ENCODE measurements at places on chromosomes 2 and 18. TPM values are rescaled to one million over a fixed set of nuclear protein-coding genes. Genes with fewer than 3 reads are reported as not detected.

GRCh38 chr18:55343396-55344073, 244.5 kb downstream of the TCF4 start:
- H3K4me1 ChIP-seq: peaks cover 49% of the 10 kb centered on the region
- DNase-seq: no peak
- no peaks in the 10 kb centered on the region for H3K36me3 ChIP-seq
- H3K27ac ChIP-seq: peak overlapping the region; percentile 38
- H3K4me3 ChIP-seq: no peak overlapping the region

- no peak overlapping the region for H3K4me3 ChIP-seq
- H3K27me3 ChIP-seq: no peaks in the 10 kb centered on the region
- no peak overlapping the region for H3K27ac ChIP-seq
- DNase-seq: no peak
Measured at GRCh38 chr2:208228476-208228875, 26.4 kb downstream of the IDH1 start.

- H3K27ac ChIP-seq: no peak overlapping the region
- DNase-seq: no peak
- H3K36me3 ChIP-seq: no peaks in the 10 kb centered on the region
- no peak overlapping the region for H3K4me3 ChIP-seq
Measured at GRCh38 chr18:52979892-52980291, 639.9 kb downstream of the DCC start.

The SNX17 gene
- total RNA-seq: 58.9 TPM

The POTEJ gene
- total RNA-seq: not detected

DNA sequence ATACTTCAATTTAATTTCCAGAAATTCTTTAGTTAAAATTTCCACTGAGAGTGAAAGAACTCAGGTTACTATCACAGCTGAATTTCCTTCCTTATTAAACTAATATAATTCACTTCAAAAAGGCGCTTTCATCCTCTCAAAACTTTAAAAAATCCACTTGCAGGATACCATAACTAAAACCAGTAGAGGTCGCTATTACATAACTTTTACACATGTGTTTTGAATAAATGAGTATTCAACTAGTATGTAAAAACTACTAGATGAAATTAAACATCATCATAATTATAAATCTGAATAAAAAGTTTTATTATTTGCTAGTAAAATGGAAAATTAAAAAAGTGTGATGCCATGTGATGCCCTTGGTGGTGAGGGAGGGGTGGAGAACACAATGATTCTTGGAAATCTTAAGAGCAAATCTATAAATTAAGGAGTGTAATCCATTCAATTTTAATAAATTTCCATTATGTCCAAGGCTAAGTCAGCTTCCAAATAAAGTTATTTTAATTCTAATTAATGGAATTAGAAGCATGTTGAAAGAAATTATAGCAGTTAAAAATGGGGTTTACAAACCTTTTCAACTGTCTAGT, 61.4 kb downstream of the SOS1 start:
- H3K27ac ChIP-seq: no peak overlapping the region
- no peaks in the 10 kb centered on the region for H3K36me3 ChIP-seq
- H3K27me3 ChIP-seq: no peaks in the 10 kb centered on the region
- no peak overlapping the region for H3K4me3 ChIP-seq
- H3K4me1 ChIP-seq: no peaks in the 10 kb centered on the region

DNA sequence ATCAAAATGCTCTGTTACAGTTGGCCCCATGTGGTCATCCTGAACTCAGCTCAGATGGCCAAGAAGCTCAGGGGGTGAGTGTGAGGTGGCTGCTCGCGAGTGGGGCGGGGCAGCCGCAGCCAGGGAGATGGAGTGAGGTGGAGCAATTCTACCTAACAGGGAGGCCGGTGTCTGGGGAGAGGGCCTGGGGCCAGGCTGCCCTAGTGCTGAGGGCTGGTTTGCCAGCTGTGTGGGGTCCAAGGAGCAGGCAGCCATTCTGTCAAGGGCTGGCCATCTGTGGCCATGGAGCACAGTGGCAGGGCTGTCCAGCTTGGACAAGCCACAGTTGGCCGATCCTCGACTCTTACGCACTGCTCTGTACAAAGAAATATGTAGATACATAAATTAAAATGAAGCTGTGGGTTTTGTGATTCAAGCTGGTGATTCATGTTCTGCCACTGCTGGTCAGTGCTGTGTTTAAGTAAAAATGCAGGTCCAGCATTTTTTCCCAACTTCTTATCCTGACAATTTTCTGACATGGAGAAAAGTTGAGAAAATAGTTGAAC, 82.1 kb downstream of the HS6ST1 start:
- H3K4me3 ChIP-seq: no peak overlapping the region
- no peak for DNase-seq
- H3K27me3 ChIP-seq: no peaks in the 10 kb centered on the region
- H3K27ac ChIP-seq: peak overlapping the region; percentile 46

The IL1F10 gene
- not detected for total RNA-seq

GRCh38 chr2:9844576-9844975, 1.3 kb downstream of the TAF1B start:
- peaks cover 14% of the 10 kb centered on the region for H3K36me3 ChIP-seq
- no peaks in the 10 kb centered on the region for H3K27me3 ChIP-seq
- H3K27ac ChIP-seq: no peak overlapping the region
- H3K4me3 ChIP-seq: peak overlapping the region; percentile 76
- no peak for DNase-seq
- peaks cover 11% of the 10 kb centered on the region for H3K4me1 ChIP-seq

DNA sequence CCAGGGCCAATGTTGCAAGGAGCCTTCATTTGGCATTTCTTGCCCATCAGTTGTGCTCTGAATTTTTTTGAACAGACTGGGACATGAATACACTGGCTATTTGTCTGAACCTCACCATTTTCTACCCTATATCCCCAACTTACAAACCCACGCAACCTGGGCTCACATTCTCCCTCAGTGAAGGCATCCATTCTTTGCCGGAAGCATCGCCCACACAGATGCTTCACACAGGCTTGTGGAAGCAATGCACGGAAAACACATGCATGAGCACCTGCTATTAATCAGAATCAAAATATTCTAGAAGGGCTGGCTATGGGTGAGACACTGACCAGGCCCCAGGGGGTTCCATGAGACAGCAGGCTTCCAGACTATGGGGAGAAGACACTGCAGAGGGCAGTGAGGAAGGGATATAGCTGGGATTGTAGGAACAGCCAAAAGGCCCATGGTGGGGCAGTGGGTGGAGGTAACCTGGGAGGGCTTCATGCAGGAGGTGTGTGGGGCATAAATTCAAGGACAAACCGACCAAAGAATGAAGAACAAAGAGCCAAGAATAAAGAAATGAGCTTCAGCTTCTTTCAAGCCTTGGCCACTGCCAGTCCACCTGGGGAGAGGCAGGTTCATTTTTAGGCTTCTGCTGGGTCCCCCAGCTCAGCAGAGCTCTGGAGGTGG, 261.5 kb downstream of the CELF4 start:
- DNase-seq: no peak
- peaks cover 9% of the 10 kb centered on the region for H3K4me1 ChIP-seq
- no peak overlapping the region for H3K27ac ChIP-seq
- H3K4me3 ChIP-seq: no peak overlapping the region

The YWHAQ gene
- 178 TPM for total RNA-seq

GRCh38 chr2:168120730-168121129, 126.7 kb downstream of the STK39 start:
- H3K36me3 ChIP-seq: peaks cover 12% of the 10 kb centered on the region
- H3K4me1 ChIP-seq: peaks cover 9% of the 10 kb centered on the region
- H3K27ac ChIP-seq: no peak overlapping the region
- H3K27me3 ChIP-seq: no peaks in the 10 kb centered on the region

The ZNF892 gene
- total RNA-seq: 4.0 TPM

The RBKS gene
- total RNA-seq: 2.7 TPM

Measured in left ventricle myocardium inferior (tissue), 1 donor.